ENCODE measurements at places on chromosomes 16 and 17.

DNA sequence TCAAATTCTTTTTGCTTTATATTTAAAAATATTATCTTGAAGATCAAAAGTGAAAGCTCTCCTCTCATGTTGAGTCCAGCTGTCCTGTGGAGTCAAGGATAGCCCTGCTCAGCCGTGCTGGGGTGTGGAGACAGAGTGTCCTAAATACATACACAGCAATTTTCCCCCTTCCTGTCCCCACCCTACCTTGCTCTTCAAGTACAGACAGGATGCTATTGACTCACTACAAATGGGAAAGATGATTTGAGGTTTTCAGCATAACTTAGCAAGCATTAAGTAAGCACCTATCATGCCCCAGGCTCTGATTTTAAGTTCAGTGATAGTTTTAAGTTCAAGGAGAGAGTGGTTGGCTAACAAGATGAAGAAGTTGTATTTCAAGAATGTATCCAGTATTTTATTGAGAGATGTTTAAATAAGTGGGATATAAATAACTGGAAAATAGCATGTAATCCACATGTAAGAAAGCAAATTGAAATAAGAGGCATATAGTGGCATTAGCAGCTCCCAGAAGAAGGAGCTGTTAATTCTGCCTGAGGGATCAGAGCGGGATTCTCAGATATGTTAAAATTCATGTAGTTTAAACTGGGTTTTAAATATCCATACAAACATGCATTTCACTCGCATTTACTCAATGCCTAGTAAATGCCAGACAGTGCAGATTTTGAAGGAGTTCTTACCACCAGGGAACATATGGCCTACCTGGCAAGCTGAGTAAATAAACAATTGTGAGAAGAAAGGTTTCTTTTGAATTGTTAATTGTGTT, 183.5 kb upstream of the ANKFN1 start:
- no peak for DNase-seq

GRCh38 chr17:73520369-73520761, 123.9 kb downstream of the SDK2 start:
- DNase-seq: no peak

DNA sequence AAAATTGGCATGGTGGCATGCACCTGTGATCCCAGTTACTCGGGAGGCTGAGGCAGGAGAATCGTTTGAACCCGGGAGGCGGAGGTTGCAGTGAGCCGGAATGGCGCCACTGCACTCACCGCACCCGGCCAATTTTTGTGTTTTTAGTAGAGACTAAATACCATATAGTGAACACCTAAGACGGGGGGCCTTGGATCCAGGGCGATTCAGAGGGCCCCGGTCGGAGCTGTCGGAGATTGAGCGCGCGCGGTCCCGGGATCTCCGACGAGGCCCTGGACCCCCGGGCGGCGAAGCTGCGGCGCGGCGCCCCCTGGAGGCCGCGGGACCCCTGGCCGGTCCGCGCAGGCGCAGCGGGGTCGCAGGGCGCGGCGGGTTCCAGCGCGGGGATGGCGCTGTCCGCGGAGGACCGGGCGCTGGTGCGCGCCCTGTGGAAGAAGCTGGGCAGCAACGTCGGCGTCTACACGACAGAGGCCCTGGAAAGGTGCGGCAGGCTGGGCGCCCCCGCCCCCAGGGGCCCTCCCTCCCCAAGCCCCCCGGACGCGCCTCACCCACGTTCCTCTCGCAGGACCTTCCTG, at the start of gene HBQ1:
HBQ1 (plus strand) TSS at position 359 of the 575 bp plus-strand sequence; CDS start at position 387, 28 bp downstream.
- DNase-seq: peak; percentile 91

GRCh38 chr16:54719624-54720023, 211.0 kb upstream of the IRX5 start:
- no peak for DNase-seq

- DNase-seq: no peak
These were observed 16.3 kb downstream of the ALOX15 start for GRCh38 chr17:4625181-4625617.

DNA sequence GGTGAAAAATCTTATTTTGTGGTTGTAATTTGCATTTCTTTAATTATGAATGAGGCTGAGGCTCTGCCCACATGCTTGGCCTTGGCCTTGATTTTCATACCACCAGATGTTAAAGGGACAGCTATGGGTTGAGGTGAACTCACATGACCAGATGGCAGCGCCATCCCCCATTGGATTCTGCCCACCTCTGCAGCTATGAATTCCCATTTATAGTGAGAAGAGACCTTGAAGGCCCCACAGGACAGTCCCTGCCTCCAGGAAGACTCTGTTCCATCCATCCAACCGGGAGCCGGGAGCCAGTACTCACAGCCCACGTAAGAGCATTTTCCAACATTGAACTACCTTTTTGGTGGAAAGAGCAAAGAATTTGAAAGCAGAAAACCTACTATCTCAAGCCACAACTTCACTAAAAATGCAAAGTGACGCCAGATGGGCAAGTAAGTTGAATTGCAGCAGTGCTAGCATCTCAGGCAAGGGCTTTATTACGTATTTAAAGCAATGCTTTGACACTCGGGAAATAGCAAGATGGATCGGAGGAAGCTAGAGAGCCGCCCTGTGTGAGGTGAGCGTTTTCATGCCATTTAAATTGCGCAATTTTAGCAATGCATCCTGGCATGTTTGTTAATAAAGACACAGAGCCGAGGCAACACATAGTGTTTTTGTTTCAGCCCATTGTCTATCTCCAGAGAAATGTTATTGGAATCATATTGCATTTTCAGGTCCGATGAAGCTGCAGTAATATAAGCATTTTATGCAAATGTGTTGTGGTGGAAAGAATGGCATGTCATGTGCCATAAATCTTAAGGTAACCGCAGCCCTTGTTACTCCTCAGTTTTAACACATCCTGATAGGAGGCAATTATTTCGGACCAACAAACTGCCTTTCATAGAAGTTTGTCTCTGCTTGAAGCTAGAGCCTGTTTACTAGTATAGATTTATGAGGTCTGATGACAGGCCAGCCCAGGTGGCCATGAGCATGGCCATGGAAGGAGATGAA, 273.4 kb upstream of the TNRC6C start:
- no peak for DNase-seq

GRCh38 chr17:42678951-42679491, 2.2 kb upstream of the PLEKHH3 start:
- no peak for DNase-seq

GRCh38 chr16:4788489-4788889, 344 bp upstream of the SEPTIN12 start:
- DNase-seq: no peak

GRCh38 chr17:72618001-72618509, 474.4 kb downstream of the SLC39A11 start:
- DNase-seq: no peak

DNA sequence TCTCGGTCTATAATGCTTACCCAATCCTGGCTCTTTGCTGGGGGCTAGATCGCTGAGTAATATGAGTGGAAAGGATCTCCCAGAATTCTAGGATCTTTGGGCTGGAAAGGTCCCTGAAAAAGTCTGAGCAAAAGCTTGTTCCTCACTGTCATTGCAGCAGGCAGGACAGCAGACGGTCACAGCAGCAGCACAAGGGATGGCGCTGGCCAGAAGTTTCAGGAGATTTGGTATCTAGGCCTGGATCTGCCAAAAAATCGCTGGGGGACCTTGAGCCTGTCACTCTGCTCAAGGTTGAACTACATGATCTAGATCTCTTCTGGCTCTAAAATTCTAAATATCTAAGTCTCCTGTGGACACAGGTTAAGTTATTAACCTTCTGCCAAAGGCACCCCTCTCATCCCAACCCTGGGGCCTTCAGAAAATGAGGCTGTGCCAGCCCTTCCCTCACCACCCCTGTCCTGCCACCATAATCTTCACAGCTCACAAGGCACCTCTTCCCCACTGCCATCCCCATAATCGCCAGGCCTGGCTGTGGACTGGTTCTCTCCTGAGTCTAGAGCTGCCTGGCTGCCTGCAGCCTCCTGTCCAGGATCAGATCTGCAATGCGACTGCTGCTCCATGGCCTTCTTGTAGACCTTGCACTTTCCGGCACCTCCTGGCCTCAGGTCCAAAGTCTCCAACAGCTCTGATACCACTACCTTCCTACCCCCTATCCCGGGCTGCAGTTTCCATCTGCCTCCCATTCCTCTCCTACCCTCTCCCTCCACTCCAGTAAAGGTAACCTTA, 10.2 kb downstream of the MYO18A start:
- DNase-seq: no peak

DNA sequence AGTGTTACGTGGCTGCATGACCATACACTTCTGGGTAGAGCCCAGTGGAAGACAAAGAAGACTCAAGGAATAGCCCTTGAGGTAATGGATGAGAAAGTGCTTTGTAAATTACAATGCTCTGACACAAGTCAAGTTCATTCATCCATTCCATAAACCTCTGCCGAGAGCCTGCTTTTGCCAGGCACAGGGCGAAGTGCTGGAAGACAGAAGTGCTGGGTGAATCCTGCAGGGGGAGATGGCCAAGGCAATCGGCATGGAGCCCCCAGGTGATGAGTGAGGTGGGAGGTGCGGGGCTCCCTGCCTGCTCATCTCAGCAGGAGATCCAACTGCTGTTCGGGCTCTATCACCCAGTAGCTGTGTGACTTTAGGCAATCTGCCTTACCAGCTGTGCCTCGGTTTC, 2.8 kb upstream of the SOCS3 start:
- no peak for DNase-seq

DNA sequence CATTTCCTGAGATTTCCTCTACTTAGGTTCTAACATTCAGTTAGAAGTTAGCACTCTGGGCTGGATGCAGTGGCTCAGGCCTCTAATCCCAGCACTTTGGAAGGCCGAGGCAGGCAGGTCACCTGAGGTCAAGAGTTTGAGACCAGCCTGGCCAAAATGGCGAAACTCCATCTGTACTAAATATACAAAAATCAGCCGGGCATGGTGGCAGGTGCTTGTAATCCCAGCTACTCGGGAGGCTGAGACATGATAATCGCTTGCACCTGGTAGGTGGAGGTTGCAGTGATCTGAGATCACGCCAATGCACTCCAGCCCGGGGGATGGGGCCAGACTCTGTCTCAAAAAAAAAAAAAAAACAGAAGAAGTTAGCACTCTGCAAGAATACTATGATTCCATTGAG, 1430.9 kb downstream of the CDH11 start:
- DNase-seq: no peak

GRCh38 chr16:80280557-80280956, 260.2 kb upstream of the DYNLRB2 start:
- no peak for DNase-seq

GRCh38 chr17:29557085-29557738, 9.6 kb downstream of the ABHD15 start:
- no peak for DNase-seq

GRCh38 chr16:84735849-84736586, 36.2 kb downstream of the USP10 start:
- DNase-seq: no peak

GRCh38 chr17:68657166-68657565, 56.0 kb upstream of the FAM20A start:
- DNase-seq: no peak

GRCh38 chr16:10181196-10182162, 749 bp downstream of the GRIN2A start:
- peak; percentile 84 for DNase-seq

DNA sequence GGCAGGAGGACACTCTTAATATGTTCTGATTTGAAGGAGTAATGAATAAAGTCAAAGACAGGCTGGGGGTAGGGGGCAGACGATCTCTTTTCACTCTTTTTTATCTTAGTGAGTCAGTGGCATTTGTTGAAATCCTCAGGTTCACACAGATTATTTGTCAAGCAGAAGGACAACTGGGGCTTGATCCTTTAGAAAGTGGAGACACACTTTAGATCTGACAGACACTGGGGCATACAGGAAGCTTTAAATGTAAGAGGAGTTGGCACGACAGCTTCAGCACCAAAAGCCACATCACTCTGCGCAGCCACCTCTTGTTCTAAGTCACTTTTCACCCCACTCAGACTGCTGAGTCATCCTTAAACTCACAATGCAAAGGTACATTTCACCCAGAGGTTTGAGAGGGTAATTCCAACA, 121.5 kb downstream of the STXBP4 start:
- DNase-seq: no peak

- no peak for DNase-seq
These were observed 953 bp upstream of the NECAB2 start for GRCh38 chr16:83967091-83967490.

DNA sequence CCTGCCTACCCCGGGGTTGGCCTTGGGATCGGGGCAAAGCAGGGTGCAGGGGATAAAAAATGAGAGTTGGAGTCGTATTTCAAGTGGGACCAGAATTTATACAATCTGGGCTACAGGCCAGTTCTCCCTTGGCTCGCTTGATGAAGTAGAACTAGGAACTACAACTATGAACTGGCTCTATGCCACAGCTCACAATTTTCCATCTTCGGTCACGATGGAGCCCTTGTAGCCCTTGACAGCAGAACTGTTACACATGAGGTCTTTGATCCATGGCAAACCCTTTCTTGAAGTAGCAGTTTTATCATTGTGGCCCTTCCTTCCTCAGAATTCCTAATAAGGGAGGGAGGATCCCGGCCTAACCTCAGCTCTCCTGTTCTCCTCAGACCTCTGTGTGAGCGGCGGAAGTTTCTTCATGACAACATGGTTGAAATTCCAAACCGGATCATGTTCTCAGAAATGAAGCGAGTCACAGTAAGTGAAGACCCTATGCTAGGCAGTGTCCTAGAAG, 17.1 kb downstream of the LIG3 start:
- DNase-seq: no peak

- no peak for DNase-seq
These were observed 17.2 kb downstream of the GINS3 start for GRCh38 chr16:58409316-58409973.

GRCh38 chr16:58515125-58515870, at the start of gene SETD6:
TSS of gene SETD6 (plus strand) at chr16:58515517. CDS start at chr16:58515538, 21 bp downstream.
- no peak for DNase-seq

DNA sequence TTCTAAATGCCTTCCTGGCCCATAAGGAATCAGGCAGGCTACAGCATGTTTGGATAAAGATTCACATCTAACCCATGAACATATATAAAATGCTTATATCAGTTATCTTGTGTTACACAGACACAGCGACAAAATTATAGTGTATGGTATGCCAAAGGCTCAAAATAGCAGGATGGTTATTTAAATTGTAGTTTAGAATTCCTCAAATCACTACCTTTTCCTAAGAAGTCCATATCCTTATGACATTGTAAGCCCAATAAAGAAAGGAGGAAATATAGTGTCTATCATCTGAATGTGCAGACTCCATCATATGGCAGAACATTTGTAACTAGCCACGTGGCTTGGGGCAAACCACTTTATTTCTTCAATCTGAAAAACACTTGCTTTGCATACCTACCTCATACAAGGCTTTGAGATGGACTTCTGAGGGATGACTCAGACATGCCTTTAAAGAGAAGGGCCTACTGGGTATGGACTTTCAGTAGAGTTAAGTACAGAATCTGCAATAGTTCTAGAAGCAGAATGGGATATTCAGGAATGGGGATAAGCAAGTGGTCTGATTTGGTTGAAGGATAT, 12.1 kb upstream of the DHX8 start:
- no peak for DNase-seq

- DNase-seq: no peak
These were observed 1.9 kb downstream of the CEP95 start for GRCh38 chr17:64508683-64509082.

- DNase-seq: no peak
These were observed 13.5 kb downstream of the SPATA32 start for GRCh38 chr17:45248132-45248957.

GRCh38 chr17:17645961-17646360, 35.3 kb upstream of the RAI1 start:
- DNase-seq: no peak
